Peyer's patch (tissue), 4 donors: ENCODE measurements at places on chromosomes 7 and 10. TPM values are rescaled to one million over a fixed set of nuclear protein-coding genes. Genes with fewer than 3 reads are reported as not detected.

DNA sequence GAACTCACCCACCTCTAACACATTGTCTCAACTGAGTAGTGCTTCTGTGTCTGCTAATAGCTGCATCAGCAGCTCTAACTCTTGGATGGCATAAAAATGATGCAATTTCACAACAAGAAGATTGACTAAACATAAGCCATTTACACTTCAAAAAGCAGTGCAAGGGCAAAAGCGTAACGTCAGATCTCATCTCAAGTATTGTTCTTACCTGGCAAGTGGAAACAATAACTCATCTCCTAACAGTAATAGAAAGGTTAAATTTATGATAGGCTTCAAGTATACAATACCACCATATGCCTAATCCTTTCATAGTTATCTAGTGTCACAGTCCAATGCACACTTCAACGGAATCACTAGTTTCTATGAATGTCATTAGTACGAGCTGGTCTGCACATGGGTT, 14.8 kb downstream of the TPK1 start:
- no peak for DNase-seq
- no peak overlapping the region for H3K4me3 ChIP-seq
- peaks cover 3% of the 10 kb centered on the region for H3K4me1 ChIP-seq
- H3K27ac ChIP-seq = no peak overlapping the region

GRCh38 chr10:119167041-119167440, 1.5 kb upstream of the SFXN4 start:
- no peaks in the 10 kb centered on the region for H3K4me1 ChIP-seq
- no peak overlapping the region for H3K27ac ChIP-seq
- H3K36me3 ChIP-seq = no peaks in the 10 kb centered on the region
- DNase-seq = no peak
- H3K4me3 ChIP-seq = no peak overlapping the region

DNA sequence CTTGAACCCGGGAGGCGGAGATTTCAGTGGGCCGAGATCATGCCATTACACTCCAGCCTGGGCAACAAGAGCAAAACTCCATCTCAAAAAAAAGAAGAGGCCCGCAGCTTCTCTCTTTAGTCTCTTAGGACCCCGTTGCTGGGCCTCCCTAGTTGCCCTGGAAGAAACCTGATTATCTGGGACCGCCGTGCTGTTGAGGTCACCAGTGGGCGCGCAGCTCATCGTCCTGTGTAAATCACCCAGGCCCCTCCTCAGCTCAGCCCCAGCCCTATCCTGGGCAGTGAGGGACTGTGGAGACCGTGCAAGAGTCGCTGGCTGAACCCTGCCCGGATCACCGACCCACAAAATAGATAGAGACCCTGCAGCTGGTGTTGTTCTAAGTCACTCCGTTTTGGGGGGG, 85.0 kb downstream of the UNCX start:
- no peak for DNase-seq
- H3K4me3 ChIP-seq = no peak overlapping the region
- H3K4me1 ChIP-seq = no peaks in the 10 kb centered on the region
- H3K36me3 ChIP-seq = no peaks in the 10 kb centered on the region
- no peaks in the 10 kb centered on the region for H3K27me3 ChIP-seq
- H3K27ac ChIP-seq = no peak overlapping the region

GRCh38 chr10:86665868-86666267, 2.4 kb upstream of the LDB3 start:
- no peaks in the 10 kb centered on the region for H3K36me3 ChIP-seq
- DNase-seq = no peak
- H3K4me3 ChIP-seq = no peak overlapping the region
- H3K27me3 ChIP-seq = no peaks in the 10 kb centered on the region
- peaks cover 2% of the 10 kb centered on the region for H3K4me1 ChIP-seq

- H3K27me3 ChIP-seq = no peaks in the 10 kb centered on the region
- no peak overlapping the region for H3K27ac ChIP-seq
- no peak overlapping the region for H3K4me3 ChIP-seq
- no peak for DNase-seq
Measured at GRCh38 chr7:135512135-135512887, 2.4 kb upstream of the CNOT4 start.

DNA sequence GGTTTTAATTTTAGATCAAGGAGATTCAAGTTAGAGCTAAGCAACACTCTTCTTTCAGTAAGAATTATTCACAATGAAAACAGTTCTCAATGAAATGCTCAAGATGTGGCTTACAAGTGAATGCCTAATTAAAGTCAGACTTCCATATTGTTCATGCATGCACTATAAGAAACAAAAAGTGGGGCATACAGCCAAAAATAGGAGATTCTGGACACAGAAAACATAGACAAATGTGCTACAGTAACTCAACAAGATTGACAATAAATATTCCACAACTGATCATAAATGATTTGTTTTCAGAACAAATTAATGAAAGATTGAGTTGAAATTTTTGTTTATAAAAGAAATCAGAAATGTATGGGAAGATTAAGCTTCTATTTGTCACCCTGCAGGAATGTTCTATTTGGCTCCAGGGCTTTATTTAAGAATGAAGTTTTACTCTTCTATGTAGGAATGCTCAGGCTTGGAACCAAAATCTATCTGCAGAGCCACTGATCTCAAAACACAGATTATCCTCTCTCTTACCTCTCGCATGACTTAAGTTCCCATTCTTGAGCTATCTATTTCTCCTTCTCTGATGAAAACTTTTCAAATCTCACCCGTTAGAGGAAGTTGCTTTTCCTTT, 89.0 kb upstream of the PIP4K2A start:
- DNase-seq = no peak
- H3K36me3 ChIP-seq = no peaks in the 10 kb centered on the region
- no peaks in the 10 kb centered on the region for H3K27me3 ChIP-seq
- no peaks in the 10 kb centered on the region for H3K4me1 ChIP-seq

- DNase-seq = no peak
- H3K4me1 ChIP-seq = no peaks in the 10 kb centered on the region
- H3K36me3 ChIP-seq = peaks cover 25% of the 10 kb centered on the region
- peak overlapping the region; percentile 92 for H3K27ac ChIP-seq
Measured at GRCh38 chr10:70886921-70887665, 1.3 kb downstream of the PCBD1 start.

The TWNK gene
- total RNA-seq = 4.0 TPM

The TWIST1 gene
- total RNA-seq = 2.5 TPM

The TNS3 gene
- total RNA-seq = 101 TPM

The PRRT4 gene
- not detected for total RNA-seq

The CYP26C1 gene
- not detected for total RNA-seq

The CLDN3 gene
- 795 TPM for total RNA-seq

The TFPI2 gene
- not detected for total RNA-seq

The CELF2 gene
- total RNA-seq = 48.7 TPM
